ENCODE measurements at places on chromosomes 11 and 22. TPM values are rescaled to one million over a fixed set of nuclear protein-coding genes. Genes with fewer than 3 reads are reported as not detected.

TRIM66 gene
- 7.8 TPM for total RNA-seq

HINFP gene
- 34.0 TPM for total RNA-seq

IGSF9B gene
- 52.7 TPM for total RNA-seq

NDUFV1 gene
- total RNA-seq, result 201 TPM

DUSP8 gene
- 2.5 TPM for total RNA-seq

KLHL35 gene
- total RNA-seq, result 0.22 TPM

TRIOBP gene
- 54.0 TPM for total RNA-seq

CD3D gene
- total RNA-seq, result 0.89 TPM

UCP3 gene
- 0.55 TPM for total RNA-seq

KBTBD3 gene
- 3.8 TPM for total RNA-seq

MS4A15 gene
- total RNA-seq, result 0.39 TPM

DNA sequence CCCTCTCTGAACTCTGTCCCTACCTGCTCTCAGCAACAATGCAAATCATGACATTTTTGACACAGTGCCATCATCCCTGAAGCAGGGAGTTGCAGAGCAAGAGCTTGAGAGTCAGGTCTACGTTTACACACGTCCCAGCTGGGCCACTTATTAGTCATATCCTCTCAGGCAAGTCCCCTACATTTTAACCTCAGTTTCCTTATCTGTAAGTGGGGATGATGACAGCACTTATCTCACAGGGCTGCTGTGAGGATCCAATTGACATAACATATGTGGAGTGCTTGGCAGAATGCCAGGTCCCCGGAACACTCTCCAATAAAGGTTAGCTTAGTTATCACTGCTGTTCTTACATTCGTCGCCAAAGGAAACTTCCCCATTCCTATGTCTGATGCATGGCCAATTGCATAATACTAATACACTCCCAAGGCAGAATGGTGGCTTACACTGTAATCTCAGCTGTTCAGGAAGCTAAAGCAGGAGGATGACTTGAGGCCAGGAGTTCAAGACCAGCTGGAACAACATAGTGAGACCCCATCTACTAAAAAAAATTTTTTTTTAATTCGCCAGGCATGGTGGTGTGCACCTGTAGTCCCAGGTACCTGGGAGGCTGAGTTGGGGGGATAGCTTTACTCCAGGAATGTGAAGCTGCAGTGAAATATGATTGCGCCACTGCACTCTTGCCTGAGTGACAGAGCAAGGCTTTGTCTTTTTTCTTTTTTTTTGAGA lies 16.6 kb downstream of the ASCC2 start:
- DNase-seq, result no peak

DNA sequence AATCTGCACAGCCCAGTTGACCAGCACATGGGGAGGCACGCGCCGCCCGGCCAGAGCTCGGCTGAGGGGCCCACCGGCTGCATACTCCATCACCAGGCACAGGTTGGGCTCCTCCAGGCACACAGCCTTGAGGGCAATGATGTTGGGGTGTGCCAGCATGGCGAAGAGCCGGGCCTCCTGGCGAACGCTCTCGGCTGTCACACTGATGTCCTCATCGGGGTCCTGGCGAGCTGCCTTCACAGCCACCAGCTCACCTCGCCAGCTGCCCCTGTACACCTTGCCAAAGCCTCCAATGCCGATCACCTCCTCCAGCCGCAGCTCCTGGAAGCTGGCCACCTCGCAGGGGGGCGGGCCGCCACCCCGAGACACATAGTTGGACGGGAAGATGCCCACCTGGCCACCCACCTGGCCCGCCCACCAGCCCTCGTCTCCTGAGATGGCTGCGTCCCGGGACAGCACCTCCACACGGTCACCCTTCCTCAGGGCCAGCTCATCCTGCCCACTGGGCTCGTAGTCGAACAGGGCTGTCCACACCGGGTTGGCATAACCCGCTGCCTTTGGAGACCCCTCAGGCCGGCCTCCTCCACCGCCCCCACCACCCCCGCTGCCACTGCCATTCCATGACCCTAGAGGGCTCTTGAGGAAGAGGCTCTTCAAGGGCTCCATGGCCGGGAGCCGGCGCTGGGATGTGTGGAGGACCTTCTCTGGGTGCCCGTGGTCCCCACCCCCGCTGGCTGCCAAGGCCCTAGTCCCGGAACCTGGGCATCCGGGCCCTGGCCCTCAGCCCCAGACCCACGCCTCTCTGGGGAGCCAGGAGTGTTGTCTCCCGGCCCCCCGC lies 711 bp downstream of the MAP3K11 start:
- DNase-seq, result no peak

DNA sequence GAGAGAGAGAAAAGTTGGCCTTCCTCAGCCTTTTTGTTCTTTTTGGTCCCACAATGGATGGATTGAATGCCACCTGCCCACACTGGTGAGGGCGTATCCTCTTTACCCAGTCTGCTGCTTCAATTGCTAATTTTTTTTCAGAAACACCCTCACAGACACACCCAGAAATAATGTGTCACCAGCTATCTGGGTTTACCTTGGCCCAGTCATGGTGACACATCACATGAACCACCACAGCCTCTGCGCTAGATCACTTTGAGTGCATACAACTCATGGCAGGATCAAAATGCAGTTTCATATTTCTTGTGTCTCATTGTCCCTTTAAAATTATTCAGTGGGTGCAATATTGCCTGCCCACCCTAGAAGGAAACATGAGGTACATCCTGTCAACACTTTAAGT lies 63.3 kb downstream of the ADAMTS15 start:
- DNase-seq, result no peak

GRCh38 chr11:95266751-95267374 lies 35.9 kb upstream of the SESN3 start:
- DNase-seq, result no peak

GRCh38 chr11:81337756-81338155 lies 1395.9 kb downstream of the FAM181B start:
- no peak for DNase-seq

- DNase-seq, result no peak
These were observed 145.0 kb upstream of the THY1 start for GRCh38 chr11:119567688-119568582.

GRCh38 chr11:63738720-63739360 lies 29.7 kb downstream of the ZFTA start:
- DNase-seq, result peak; percentile 81

GRCh38 chr11:76276046-76276780 lies 69.9 kb upstream of the WNT11 start:
- no peak for DNase-seq

GRCh38 chr22:48887394-48888332 lies 940.0 kb downstream of the BRD1 start:
- DNase-seq, result no peak

- DNase-seq, result no peak
These were observed 63.5 kb downstream of the INSC start for GRCh38 chr11:15178214-15178613.

GRCh38 chr11:12222055-12222792 lies 111.8 kb downstream of the MICAL2 start:
- DNase-seq, result no peak

DNA sequence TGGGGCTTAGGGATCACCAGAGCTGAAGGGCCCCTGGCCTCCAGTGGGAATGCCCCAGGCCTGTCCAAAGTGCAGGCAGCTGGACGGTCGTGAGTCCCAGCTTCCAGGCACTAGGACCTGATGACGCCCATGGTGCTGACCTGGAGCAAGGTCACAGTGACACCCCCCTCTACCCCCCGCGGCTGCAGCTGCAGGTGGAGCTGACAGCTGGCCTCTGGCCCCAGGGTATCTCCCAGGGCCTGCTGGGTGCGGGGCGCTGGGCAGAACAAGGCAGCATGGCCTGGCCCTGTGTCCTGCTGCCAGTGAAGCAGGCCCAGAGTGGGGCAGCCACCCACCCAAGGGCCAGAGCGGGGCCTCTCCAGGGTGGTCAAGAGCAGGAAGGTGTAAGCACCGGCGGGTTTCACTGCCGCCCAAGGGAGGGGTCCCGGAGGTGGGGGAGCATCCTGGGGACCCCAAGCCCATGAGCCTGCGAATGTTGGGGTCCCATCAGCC lies 553 bp upstream of the TCIRG1 start:
- no peak for DNase-seq

GRCh38 chr22:35860837-35861236 lies 143.2 kb downstream of the APOL5 start:
- DNase-seq, result no peak

DNA sequence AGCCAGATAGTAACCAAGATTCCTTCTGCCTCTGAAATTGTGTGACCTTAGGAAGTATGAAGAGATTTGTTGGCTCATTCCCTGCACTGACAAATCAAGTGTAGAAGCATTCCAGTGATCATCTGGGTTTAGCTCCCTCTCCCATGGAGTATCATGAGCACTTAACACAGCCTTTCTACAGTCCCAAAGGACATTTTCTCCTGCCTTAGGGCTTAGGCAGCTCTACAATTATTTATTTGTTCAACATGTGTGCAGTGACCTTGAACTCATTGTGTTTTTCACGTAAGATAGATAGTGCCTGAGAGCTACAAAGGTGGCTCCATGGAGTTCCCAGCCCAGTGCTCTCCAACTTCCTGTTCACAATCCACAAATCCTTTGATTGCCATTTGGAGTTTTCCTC lies 94.8 kb upstream of the FAT3 start:
- DNase-seq, result no peak

DNA sequence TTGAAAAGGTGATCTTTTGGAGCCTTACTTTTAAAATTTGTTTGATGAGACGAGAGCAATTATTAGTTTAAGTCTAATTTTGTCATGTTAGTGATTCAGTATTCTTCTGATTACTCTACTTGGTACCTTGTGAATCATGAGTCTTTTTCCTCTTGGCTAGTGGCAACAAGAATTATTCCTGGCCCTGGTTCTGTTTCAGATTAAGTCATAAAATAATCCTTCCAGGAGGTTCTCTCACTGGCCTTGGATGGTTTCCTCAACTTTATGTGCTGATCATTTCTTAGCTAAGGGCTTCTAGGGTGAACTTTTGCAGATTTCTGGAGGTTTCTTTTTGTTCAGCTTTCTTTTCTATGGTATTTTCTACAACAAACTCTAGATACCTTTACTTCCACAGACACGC lies 741.8 kb upstream of the LUZP2 start:
- no peak for DNase-seq

GRCh38 chr22:27719535-27720227 lies 81.9 kb downstream of the MN1 start:
- DNase-seq, result no peak

DNA sequence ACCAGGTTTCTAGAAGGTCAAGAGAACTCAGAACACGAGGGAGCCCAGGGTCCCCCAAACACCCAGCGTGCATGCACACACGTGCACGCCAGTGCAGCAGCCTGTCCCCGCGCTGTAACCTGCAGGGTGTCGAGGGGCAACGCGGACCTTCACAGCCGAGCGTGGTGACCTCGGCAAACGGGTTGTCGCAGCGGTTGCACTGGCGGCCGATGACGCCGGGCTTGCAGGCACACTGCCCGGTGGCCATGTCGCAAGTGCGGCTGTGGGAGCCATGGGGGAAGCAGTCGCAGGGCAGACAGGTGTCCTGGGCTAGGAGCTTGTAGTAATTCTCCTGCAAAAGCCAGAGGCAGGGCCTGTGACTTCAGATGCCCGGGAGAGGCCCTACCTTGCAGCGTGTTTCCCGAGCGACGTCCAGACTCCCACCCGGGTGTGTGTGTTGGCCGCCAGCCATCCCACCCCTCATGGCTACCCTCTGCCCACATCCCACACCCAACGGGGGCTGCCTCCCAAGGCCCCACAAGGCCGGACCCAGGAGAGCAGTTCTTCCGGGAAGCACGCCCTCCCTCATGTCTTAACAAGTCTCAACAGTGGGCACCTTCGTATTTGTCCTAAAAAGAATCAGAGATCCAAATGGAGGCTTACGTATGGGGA lies 56.1 kb downstream of the TRMU start:
- no peak for DNase-seq

DNA sequence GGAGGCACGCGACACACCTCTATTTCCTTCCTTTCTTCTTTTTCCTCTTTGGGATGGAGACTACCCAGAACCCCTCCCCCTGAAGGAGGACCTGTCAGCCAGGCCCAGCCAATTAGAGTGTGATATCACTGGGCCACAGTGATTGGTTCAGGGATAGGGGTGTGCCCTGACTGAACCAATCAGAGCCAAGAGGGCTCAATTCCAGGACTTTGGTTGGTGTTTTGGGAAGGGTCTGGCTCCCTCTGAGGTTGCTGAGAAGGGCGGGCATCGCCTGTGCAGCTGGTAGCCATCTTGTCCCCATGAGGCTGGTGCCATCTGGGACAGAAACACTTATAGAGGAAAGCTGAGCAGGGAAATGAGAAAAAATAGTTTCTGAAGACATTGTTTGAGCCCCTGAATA lies 71.4 kb downstream of the CHST1 start:
- DNase-seq, result no peak

GRCh38 chr11:125284245-125284850 lies 119.8 kb downstream of the PKNOX2 start:
- DNase-seq, result no peak

DNA sequence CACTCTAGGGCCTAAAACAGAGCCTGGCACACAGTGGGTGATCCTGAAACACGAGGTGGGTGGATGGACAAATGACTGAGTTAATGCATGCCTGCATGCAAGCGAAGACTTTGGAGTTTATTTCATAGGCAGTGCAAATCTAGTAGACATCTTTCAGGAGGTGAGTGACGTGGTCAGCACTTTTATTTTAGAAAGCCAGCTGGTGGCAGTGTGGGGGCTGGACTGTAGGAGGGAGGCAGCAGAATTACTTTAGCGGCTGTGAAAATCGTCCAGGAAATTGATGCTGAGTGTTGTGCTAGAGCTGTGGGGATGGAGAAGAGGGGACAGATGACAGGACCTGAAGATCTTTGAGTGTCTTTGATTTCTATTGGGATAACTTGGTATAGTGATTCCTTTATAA lies 47.1 kb downstream of the BMAL1 start:
- no peak for DNase-seq

GRCh38 chr22:36208162-36208765 lies 6.7 kb upstream of the APOL4 start:
- DNase-seq, result no peak

GRCh38 chr11:117805045-117805444 lies 8.0 kb upstream of the DSCAML1 start:
- DNase-seq, result no peak

- DNase-seq, result no peak
These were observed 19.1 kb downstream of the OR8D1 start for GRCh38 chr11:124294687-124295086.

GRCh38 chr11:12893787-12894672 lies 115.1 kb upstream of the RASSF10 start:
- DNase-seq, result peak; percentile 84

GRCh38 chr11:121521145-121522042 lies 68.6 kb upstream of the SORL1-AS1 start:
- no peak for DNase-seq

All from WTC11 (cell line).